ENCODE measurements at places on chromosomes 3 and 15.

DNA sequence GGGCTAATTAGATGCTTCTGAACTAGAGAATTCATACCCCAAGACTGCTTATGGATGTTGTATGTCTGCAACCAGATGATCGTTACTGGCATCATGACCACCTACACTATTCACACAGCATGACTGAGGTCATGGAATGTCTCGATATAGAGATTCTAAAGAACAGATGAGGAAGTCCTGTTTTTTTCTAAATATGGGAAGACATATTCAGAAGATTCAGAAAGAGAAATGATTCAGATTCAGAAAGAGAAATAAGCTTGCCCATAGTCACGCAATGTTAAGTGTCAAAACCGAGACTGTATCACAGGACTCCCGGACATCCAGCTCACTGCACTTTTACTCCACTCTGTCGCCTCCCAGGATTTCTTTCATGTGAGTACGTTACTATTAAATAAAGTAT is 136.2 kb downstream of the TPRG1 start:
- no peak for DNase-seq

- no peak for DNase-seq
These were observed 148.1 kb upstream of the PEX5L start for GRCh38 chr3:180184816-180185215.

DNA sequence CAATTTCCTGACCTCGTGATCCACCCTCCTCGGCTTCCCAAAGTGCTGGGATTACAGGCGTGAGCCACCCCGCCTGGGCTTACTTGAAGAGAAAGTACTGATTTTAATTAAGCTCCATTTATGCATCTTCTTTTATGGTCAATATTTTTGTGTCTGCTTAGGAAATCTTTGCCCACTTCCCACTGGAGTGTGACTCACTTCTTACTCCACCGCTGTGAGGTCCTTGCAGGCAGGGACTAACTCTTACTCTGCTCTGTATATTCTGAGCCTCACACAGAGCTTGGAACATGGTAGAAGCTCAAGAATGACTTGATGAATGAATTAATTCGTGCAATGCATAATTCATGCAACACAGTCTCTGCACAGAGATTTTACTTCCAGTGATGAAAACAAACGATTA is 2.9 kb upstream of the TM4SF19 start:
- no peak for DNase-seq

DNA sequence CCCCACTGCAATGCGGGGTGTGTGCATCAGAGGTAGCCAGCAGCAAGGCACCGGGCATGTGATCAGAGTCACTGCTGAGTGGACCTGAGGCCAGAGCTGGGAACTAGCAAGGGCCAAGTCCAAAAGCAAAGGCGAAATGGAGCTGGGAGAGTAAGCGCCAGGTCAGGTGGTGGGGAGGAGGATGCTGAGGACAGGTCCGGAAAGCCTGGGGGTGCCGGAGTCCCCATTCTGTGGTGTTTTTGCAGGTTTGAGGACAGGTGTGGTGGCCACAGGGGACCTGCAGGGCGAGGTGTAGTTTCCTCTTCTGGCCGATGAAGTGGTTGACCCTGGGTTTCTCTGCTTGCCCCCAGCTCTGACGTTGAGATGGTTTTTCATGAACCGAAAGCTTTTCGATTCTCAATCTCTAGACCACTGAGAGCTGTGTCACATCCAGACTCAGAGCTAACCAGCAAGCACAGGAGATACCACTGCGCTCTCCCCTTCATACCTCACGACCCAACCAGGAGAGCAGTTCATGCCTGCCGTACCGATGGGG is 35.0 kb upstream of the HES1 start:
- no peak for DNase-seq

- DNase-seq, result no peak
These were observed 3.8 kb upstream of the CRYBG3 start for GRCh38 chr3:97817965-97818364.

DNA sequence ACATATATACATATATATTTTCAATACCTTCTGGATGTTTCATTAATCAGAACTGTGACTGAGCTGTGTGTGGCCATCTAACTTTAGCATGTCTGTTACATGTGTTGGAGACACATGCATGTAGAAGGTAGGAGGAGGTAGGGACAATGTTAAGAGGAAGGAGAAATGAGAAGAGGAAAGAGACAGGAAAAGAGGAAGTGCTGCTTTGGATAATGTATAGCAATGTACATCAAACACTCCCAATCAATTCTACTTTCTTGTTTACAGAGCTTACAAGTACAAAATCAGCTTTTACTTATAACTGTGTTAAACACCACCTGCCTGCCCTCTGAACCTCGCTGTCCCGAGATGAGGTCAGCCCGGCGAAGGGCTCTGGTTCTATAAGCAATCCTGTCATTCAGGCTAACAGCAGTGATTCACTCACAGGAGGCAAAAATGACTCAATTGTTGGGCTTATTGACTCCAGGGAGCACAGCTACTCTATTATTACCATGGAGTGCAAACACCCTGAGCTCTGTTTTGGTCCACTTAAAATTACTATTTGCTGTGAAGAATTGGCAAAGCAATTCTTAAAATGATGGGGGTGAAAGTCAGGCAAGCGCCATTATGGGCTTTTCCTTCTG is 188.9 kb downstream of the MEIS2 start:
- no peak for DNase-seq

GRCh38 chr3:40847551-40847992 is 322.8 kb downstream of the ZNF621 start:
- DNase-seq, result no peak

DNA sequence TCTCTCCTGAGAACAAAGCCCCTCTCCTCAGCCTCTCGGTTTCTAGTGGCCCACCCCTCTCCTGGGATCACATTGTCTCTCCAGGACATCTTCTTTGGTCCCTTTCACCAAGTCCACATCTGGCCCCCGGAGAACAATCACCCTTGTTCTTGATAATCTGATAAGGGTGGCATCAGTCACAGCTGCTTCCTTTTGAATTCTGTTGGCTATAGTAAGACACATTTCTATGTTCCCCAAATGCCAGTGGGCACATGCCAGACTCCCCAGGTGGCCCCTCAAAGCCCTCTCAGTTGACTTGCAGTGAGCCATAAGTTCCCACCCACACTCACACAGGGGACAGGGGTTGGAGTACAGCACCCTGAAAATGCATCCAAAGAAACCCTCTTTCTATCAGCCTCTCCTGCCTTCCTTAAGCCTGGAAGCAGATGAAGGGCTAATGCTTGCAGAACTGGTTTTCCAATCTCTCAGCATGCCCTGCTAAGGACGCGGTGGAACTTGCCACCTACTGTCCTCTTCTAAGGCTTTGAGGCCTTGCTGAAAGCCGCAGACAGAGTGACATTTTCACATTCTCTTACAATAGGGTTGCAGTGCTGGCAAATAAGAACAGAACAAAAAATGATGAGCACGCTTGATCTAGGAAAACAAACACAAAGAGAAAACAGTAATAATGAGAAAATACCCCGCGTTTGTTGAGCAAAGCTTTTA is 101.3 kb upstream of the SLCO3A1 start:
- DNase-seq, result no peak

DNA sequence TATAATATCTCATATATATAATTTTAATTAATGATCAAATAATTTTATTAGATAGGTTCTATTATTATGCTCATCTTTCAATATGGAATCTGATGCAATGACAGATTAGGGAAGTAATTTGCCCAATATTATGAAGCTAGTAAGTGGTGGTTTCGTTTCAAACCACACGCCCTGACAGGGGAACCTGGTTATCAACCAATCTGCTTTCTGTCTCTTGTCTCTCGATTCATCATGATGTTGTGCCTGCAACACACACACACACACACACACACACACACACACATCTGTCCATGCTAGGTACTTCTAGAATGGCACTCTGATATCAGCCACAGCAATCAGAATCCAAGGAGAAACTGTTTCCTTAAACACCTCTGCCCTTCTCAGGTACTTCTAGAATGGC is 128.4 kb downstream of the ZBBX start:
- no peak for DNase-seq
